Breast epithelium (tissue), 4 donors: ENCODE measurements at places on chromosomes 6 and 20. TPM values are rescaled to one million over a fixed set of nuclear protein-coding genes. Genes with fewer than 3 reads are reported as not detected.
A peak's percentile ranks its signal among the peaks of the same experiment; 100 is the strongest.

GRCh38 chr6:8947900-8948299 is 512.6 kb upstream of the SLC35B3 start:
- DNase-seq, result no peak
- no peak overlapping the region for H3K4me3 ChIP-seq
- H3K4me1 ChIP-seq, result no peaks in the 10 kb centered on the region
- no peaks in the 10 kb centered on the region for H3K36me3 ChIP-seq
- no peak overlapping the region for H3K27ac ChIP-seq

Gene KIF25
- total RNA-seq, result not detected

- no peaks in the 10 kb centered on the region for H3K4me1 ChIP-seq
- no peaks in the 10 kb centered on the region for H3K36me3 ChIP-seq
- peak within 1 kb of the TSS; percentile 91 for H3K4me3 ChIP-seq
- H3K27me3 ChIP-seq, result no peaks in the 10 kb centered on the region
- peak; percentile 92 for DNase-seq
Measured at GRCh38 chr6:157323255-157323965, at the start of gene TMEM242. Gene TMEM242, minus strand, starts transcription at chr6:157323519. Its CDS starts 20 bp downstream, at chr6:157323499.

Gene KCNG1
- 7.0 TPM for total RNA-seq

DNA sequence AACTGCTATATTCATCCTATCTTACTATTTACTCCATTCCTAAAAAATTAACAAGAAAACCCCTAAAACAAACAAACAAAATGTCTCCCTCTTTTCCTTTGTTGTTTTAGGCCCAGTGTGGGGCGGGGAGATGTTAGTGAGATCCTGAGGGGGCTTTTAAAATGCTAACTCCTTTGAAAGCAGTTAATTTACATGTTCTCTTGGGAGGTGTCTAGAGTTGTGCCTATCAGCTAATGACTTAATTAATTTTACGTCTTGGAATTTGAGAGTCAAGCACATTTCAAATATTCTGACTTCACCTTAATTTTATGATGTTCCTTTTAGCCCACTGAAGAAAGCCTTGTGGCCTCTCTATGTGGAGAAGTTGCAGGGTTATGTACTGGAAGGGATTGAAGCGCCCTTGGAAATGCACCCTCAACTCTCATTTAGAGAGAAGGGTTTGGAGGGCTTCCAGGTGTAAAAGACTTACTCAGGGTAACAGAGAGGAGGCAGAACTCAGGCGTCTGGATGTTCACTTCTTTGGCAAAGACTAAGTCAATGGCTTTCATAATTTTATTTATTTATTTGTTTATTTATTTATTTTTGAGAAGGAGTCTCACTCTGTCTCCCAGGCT is 4.9 kb downstream of the SASH1 start:
- H3K4me3 ChIP-seq, result no peak overlapping the region
- H3K27me3 ChIP-seq, result no peaks in the 10 kb centered on the region
- H3K4me1 ChIP-seq, result no peaks in the 10 kb centered on the region
- no peak for DNase-seq
- no peaks in the 10 kb centered on the region for H3K36me3 ChIP-seq
- H3K27ac ChIP-seq, result peak overlapping the region; percentile 10

DNA sequence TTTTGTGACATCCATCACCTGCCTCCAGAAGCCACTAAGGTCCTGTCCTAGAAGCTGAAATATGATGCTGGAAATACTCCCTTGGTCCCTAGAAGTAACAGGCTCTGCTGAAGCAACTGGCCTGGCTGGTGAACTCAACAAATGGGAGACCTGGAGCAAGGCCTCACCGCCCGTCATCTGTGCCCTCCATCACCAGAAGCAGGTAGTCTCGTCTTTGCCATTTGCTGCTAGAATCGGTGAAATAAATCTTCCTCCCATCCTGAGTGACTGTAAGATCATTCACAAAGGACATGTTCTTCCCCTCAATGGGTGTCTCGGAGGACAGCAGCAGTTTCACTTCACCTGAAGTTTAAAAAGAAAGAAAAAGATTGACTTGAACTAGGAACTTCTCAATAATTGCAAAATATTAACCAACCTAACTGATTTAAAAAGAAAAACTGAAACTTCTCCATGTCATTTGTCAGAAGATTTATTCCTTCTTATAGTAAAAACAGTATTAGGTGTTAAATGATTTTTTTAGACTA is 21.0 kb downstream of the CST7 start:
- H3K27ac ChIP-seq, result no peak overlapping the region
- no peaks in the 10 kb centered on the region for H3K27me3 ChIP-seq
- H3K4me3 ChIP-seq, result no peak overlapping the region
- H3K4me1 ChIP-seq, result no peaks in the 10 kb centered on the region
- no peaks in the 10 kb centered on the region for H3K36me3 ChIP-seq

Gene HMGCLL1
- total RNA-seq, result 6.9 TPM

DNA sequence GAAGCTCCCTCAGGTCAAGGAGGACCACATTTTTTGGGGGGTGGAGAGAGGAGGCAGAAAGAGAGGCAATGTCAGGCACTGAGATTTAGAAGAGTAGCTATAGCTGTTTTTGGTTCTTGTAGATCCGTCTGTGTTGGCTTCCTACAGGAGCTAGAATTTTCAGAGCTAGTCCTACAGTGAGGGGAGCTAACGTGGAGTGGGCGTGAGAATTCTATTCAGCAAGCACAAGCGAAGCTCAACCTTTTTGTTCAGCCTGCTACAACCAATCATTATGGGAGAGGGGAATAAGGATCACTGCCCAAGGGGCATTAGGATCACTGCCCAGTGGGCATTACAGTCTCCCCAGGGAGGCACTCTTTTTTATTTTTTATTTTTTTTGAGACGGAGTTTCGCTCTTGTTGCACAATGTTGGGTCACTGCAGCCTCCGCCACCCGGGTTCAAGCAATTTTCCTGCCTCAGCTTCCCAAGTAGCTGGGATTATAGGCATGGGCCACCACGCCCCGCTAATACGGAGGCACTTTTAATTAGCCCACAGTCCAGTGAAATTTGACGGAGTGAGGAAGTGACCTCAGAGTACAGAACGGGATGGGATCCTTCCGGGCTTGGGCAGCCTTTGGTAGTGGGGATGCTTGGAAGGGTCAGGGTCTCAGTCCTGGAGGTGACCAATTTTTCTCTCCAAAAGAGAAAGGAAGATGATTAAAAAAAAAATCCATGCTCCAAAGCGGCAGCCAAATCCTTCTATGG is 1.1 kb upstream of the PANK2 start:
- H3K27ac ChIP-seq, result peak overlapping the region; percentile 96
- no peaks in the 10 kb centered on the region for H3K27me3 ChIP-seq
- H3K4me1 ChIP-seq, result peaks cover 9% of the 10 kb centered on the region
- peak overlapping the region; percentile 96 for H3K4me3 ChIP-seq
- DNase-seq, result no peak
- no peaks in the 10 kb centered on the region for H3K36me3 ChIP-seq

- H3K4me1 ChIP-seq, result no peaks in the 10 kb centered on the region
- no peaks in the 10 kb centered on the region for H3K36me3 ChIP-seq
- no peak for DNase-seq
- no peaks in the 10 kb centered on the region for H3K27me3 ChIP-seq
- H3K4me3 ChIP-seq, result no peak overlapping the region
Measured at GRCh38 chr6:33999567-33999966, 146.3 kb downstream of the GRM4 start.

- no peak overlapping the region for H3K27ac ChIP-seq
- H3K4me1 ChIP-seq, result no peaks in the 10 kb centered on the region
- DNase-seq, result no peak
- H3K36me3 ChIP-seq, result no peaks in the 10 kb centered on the region
- no peak overlapping the region for H3K4me3 ChIP-seq
Measured at GRCh38 chr6:130520221-130520620, 154.4 kb downstream of the TMEM200A start.

Gene RPS6KA2
- 23.7 TPM for total RNA-seq

- H3K36me3 ChIP-seq, result no peaks in the 10 kb centered on the region
- H3K4me3 ChIP-seq, result no peak overlapping the region
- H3K27ac ChIP-seq, result no peak overlapping the region
- H3K27me3 ChIP-seq, result no peaks in the 10 kb centered on the region
- no peaks in the 10 kb centered on the region for H3K4me1 ChIP-seq
Measured at GRCh38 chr6:129238991-129239390, 356.1 kb downstream of the LAMA2 start.

GRCh38 chr6:55069132-55069781 is 105.1 kb upstream of the HCRTR2 start:
- H3K27ac ChIP-seq, result no peak overlapping the region
- no peaks in the 10 kb centered on the region for H3K27me3 ChIP-seq
- H3K4me3 ChIP-seq, result no peak overlapping the region
- H3K4me1 ChIP-seq, result no peaks in the 10 kb centered on the region
- no peak for DNase-seq

DNA sequence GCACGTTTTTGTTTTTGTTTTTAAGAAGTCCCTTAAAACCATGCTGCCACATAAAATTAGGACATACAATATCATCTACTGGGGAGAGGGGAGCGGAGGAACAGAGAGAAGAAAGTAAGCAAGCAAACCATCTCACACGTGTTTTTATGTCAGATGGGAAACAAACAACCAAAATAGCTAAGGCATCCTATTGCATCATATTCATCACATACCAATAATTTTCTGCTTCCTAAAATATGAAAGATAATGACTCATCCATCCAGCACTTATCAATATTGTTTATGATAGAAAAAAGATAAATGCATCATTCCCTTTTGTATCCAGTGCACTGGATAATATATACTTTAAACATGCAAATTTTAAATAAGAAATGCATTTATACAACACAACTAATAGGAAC is 329.6 kb downstream of the RNGTT start:
- H3K27me3 ChIP-seq, result no peaks in the 10 kb centered on the region
- H3K4me3 ChIP-seq, result no peak overlapping the region
- no peaks in the 10 kb centered on the region for H3K36me3 ChIP-seq
- H3K4me1 ChIP-seq, result no peaks in the 10 kb centered on the region
- no peak overlapping the region for H3K27ac ChIP-seq
- DNase-seq, result no peak

GRCh38 chr20:1001911-1002681 is at the start of gene RSPO4:
Gene RSPO4, minus strand, starts transcription at chr20:1002311. Its CDS starts 147 bp downstream, at chr20:1002164.
- no peaks in the 10 kb centered on the region for H3K27me3 ChIP-seq
- no peak within 1 kb of the TSS for H3K4me3 ChIP-seq
- DNase-seq, result no peak
- no peaks in the 10 kb centered on the region for H3K36me3 ChIP-seq
- H3K4me1 ChIP-seq, result no peaks in the 10 kb centered on the region
- H3K27ac ChIP-seq, result no peak within 1 kb of the TSS

Gene AHCY
- total RNA-seq, result 66.9 TPM

DNA sequence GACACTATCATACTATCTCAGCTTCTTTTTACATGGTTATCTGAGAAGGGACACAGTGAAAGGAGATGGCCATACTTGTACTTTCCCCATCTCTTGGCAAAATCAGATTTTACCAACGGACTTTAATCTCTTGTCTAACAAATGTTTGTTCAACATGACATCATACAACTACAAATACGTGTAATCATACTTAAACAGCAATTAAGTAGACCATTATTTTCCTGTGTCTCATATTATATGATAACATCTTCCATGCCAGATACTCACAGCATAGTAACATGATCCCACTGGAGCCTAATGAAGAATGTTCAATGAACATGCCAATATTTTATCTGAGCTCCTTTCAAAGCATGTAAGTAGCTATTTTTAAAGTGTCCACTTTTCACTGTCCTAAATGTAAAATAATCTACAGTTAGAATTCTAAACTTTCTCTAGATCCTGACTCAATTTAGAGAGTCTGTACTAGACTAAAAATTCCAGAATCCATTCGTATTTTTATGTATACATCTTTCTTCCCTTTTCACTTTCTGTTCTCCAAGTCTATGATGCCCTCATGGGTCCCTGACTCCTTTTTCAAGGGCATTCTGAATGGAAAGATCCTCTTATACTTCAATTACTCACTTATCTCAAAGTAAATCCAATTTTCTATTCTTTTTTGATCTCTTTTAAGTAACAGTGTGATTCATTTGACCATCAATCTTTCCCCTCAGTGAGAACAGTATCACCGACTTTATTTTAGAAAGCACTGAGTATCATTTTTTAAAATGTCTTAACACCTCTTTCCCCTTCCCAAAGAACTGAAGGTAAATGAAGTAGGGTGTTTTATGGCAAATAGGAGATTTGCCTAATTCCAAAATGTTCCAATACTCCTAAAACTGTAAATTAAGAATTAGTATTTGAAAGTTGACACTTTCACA is 133.5 kb downstream of the CDK19 start:
- H3K27me3 ChIP-seq, result no peaks in the 10 kb centered on the region
- H3K4me3 ChIP-seq, result no peak overlapping the region
- no peaks in the 10 kb centered on the region for H3K36me3 ChIP-seq
- DNase-seq, result no peak
- H3K4me1 ChIP-seq, result no peaks in the 10 kb centered on the region
- no peak overlapping the region for H3K27ac ChIP-seq

Gene WFDC5
- total RNA-seq, result not detected

Gene CUTA
- 111 TPM for total RNA-seq

GRCh38 chr6:37104824-37105147 is 65.2 kb upstream of the PIM1 start:
- H3K27ac ChIP-seq, result no peak overlapping the region
- no peak for DNase-seq
- no peak overlapping the region for H3K4me3 ChIP-seq
- no peaks in the 10 kb centered on the region for H3K27me3 ChIP-seq
- H3K36me3 ChIP-seq, result no peaks in the 10 kb centered on the region
- H3K4me1 ChIP-seq, result no peaks in the 10 kb centered on the region

Gene SLC22A2
- total RNA-seq, result not detected

DNA sequence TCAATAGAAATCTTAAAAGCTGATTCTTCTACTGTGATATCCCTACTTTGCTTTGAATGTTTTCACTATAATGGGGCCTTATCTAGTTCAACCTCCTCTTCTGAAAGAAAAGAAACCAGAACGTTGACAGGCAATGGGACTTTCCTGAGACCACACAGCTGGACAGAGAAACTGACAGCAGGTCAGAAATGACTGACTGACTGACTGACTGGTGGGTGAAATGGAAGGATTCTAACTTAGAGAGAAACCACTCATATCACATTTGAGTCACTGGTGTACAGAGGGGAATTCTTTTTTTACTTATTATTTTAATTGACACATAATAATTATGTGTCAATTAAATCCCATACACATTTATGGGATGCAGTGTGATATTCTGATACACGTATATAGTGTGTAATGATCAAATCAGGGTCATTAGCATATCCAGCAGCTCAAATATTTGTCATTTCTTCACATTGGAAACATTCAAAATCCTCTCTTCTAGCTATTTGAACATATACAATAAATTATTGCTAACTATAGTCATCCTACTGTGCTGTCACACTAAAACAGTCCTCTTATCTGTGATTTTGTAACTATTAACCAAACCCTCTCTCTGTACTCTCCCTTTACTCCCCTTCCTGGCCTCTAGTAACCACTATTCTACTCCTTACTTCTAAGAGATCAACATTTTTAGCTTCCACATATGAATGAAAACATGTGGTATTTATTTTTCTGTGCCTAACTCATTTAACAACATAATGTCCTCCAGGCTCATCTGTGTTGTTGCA is 64.8 kb upstream of the NRSN1 start:
- no peak overlapping the region for H3K4me3 ChIP-seq
- no peak overlapping the region for H3K27ac ChIP-seq
- DNase-seq, result no peak
- no peaks in the 10 kb centered on the region for H3K36me3 ChIP-seq

- no peak overlapping the region for H3K27ac ChIP-seq
- no peak for DNase-seq
- H3K27me3 ChIP-seq, result no peaks in the 10 kb centered on the region
- H3K36me3 ChIP-seq, result no peaks in the 10 kb centered on the region
- no peaks in the 10 kb centered on the region for H3K4me1 ChIP-seq
Measured at GRCh38 chr6:105733556-105734162, 330.8 kb upstream of the PREP start.

GRCh38 chr6:37698264-37699137 is 818 bp upstream of the MDGA1 start:
- peaks cover 10% of the 10 kb centered on the region for H3K4me1 ChIP-seq
- peak overlapping the region; percentile 69 for H3K4me3 ChIP-seq
- no peaks in the 10 kb centered on the region for H3K36me3 ChIP-seq
- H3K27ac ChIP-seq, result peak overlapping the region; percentile 64
- DNase-seq, result no peak

- H3K4me3 ChIP-seq, result no peak overlapping the region
- H3K27ac ChIP-seq, result no peak overlapping the region
- H3K36me3 ChIP-seq, result no peaks in the 10 kb centered on the region
Measured at GRCh38 chr6:168901076-168901475, 352.6 kb downstream of the THBS2 start.

Gene COL20A1
- not detected for total RNA-seq

Gene HLA-DQB1
- total RNA-seq, result 5.4 TPM
